ENCODE measurements at places on chromosomes 6 and 20.

DNA sequence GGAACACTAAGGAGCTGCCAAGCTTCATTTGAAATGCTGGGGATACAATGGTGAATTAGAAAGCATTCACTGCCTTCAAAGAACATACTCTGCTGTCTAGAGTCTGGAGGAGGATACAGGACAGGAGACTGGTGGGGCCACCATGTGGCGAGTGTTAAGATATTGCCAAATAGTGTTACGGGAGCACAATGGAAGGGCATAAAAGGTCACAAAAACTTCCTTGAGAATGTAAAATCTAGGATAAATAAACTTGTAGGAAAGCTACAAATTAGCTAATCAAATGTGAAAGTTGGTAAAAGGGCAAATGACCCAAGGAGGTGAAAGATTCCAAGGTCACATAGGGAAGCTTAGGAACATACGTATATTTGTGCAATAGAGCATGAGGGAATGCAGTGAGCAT is 271.7 kb downstream of the RFPL4B start:
- no peak for DNase-seq

GRCh38 chr6:108953681-108954080 is 105.5 kb downstream of the ARMC2 start:
- DNase-seq: no peak

DNA sequence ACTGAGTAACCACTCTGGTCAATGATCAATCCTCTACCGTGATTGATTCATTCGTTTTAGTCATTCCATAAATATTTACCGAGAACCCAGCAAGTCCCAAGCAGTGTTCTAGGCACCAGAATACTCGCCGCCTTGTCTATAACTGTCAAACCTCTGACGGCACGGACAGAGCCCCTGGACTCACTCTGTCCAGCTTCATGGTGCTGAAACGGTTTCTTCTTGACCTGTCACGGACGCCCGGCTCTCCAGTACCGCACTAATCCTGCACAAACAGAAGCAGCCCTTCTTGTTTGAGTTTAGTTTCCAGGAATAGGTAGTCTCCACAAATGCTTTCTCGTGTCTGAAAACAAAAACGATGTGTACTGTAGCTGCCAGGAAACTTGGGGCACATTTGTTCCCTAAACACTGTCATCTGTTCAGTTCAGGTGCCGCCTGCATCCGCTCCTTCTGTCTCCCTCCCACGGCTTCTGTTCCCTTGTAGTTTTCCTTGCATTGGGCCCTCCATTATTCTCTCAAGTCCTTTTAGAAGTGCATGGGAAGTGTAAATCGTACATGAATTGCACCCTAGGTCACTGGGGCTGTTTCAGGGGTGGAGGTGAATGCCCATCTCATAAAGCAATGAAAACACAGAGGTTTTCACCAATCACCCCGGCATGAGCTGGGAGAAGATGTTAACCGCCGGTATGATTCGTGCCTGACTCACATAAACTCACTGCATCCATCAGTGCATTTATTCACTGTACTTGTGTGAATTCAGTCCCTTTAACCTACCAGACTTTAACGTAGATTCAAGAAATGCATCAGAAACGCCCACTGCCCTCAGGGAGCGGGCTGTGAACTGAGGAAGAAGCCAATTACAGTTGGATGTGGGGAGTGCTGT is 209.3 kb upstream of the CDH4 start:
- no peak for DNase-seq

DNA sequence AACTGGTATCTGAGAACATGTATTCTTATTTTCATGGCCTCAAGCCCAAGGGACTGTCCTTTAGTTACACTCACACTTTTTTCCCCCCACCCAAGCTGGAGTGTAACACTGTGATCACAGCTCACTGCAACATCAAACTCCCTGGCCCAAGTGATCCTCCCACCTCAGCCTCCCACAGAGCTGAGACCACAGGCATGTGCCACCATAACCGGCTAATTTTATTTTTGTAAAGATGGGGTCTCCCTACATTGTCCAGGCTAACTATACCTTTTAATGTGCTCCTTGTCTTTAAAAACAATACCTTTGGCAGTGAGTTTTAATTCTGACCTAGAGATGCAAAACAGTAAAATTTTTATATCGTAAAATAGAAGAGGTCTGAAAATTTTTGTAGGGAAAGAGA is 48.2 kb upstream of the FAM83C start:
- DNase-seq: no peak

- DNase-seq: peak; percentile 61
Observed at GRCh38 chr6:137823826-137824555, 43.1 kb upstream of the TNFAIP3 start.

GRCh38 chr6:33886673-33887144 is 82.9 kb upstream of the MLN start:
- no peak for DNase-seq

- DNase-seq: no peak
Observed at GRCh38 chr6:47371139-47371869, 61.6 kb upstream of the TNFRSF21 start.

GRCh38 chr6:15380351-15380750 is 134.5 kb downstream of the JARID2 start:
- DNase-seq: no peak

- no peak for DNase-seq
Observed at GRCh38 chr6:62465206-62465605, 179.2 kb upstream of the KHDRBS2 start.

GRCh38 chr6:108254433-108255410 is 6.1 kb downstream of the SNX3 start:
- no peak for DNase-seq

- DNase-seq: no peak
Observed at GRCh38 chr6:52317841-52318581, 33.5 kb upstream of the MCM3 start.

DNA sequence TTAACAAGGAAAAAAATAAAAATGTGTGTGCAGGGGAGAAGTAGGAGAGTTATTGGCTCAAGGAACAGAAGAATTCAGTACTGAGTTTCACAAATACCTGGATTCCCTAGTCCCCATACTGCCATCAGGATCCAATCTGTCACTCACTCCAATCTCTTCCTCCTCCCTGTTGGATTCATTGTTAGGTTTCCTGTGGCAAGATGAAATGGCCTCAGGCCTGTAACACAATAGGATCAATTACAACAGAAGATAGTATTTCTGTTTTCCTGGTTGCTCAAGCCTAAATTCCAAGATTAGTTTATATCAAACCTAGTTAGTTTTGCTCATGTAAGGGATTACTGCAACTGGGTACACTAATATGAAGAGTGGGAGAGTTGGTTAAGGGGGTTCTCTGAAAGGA is 24.4 kb downstream of the HCRTR2 start:
- no peak for DNase-seq

GRCh38 chr20:19944772-19945459 is 72.2 kb upstream of the NAA20 start:
- DNase-seq: no peak

- DNase-seq: no peak
Observed at GRCh38 chr6:131636880-131637792, at the start of gene ENPP3. TSS of gene ENPP3 (plus strand) at chr6:131637302. CDS start at chr6:131637385, 83 bp downstream.

DNA sequence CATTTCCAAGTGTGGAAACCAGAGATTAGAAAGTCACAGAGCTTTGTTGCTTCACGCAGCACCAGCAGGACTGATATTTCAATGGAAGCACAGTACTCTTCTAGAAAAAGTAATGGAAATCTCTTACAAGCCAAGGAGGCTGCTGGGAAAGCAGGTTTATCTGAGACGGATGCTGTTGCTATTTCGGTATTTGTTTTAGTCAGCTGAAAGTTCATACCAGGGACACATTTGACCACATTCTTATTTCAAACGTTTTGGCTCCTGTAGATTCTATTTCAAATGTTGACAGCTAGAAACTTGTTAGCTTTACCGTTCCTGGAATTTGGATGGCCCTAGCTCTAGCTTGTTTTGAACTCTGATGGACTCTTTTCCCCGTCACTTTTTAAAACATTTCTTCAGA is 3.7 kb upstream of the TMEM242 start:
- no peak for DNase-seq

DNA sequence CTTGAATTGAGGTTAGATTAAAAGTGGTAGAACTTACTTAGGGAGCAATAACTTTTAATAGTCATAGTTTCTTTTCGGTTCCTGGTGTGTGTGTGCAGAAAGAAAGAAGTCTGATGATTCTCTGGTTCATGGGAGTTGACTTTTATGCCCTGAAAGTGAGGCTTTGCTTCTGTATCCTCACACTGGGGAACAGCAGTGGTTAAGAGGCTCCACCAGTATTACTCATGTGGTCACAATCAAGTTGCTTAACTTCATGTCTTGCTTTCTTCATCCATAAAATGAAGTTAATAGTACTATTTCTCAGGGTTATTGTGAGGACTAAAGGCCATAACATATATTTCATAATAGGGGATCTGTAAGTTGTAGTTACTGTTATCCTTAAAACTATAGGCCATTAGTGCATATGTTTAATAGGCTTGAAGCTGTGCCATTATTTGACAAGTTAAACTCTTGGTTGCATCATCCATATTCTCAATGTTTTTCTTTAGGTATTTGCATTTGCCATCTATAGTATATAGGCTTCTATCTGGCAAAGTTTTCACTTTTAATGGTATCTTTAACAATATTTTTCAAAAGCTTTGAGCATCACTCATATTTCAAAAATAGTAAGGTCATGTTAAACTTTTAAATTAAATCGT is 262.4 kb downstream of the PLCB1 start:
- DNase-seq: no peak

- DNase-seq: no peak
Observed at GRCh38 chr20:17525650-17526049, 5.5 kb downstream of the BFSP1 start.

GRCh38 chr20:21251278-21251677 is 51.9 kb upstream of the XRN2 start:
- no peak for DNase-seq

GRCh38 chr6:153031335-153031955 is 28.9 kb upstream of the MTRF1L start:
- no peak for DNase-seq

DNA sequence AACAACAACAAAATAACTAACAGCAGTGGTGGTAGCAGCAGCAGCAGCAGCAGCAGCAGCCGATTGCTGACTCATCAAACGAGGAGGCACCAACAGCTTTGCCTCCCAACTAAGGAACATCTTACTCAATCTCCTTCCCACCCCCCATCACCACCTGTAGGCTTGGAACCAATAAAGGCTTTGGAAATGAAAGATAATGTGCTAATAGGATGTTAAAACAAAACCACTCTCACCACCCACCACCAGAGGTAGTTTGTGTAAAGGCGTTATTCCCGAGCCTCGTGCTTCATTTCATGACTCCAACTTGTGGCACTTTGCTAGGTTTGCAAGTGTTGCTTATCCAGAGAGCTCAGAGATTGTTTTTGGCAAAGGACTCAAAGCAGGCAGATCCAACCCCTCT is 346.5 kb downstream of the CD83 start:
- DNase-seq: no peak

- no peak for DNase-seq
Observed at GRCh38 chr20:42604998-42605956, 584.4 kb downstream of the PTPRT start.

GRCh38 chr6:158481690-158482473 is 78.0 kb upstream of the TMEM181 start:
- DNase-seq: no peak

GRCh38 chr6:169723991-169724493 is 258 bp downstream of the PHF10 start:
- DNase-seq: peak; percentile 52

GRCh38 chr6:90285611-90286381 is 10.8 kb downstream of the BACH2 start:
- DNase-seq: peak; percentile 59

GRCh38 chr6:125814481-125814880 is 23.7 kb downstream of the NCOA7 start:
- DNase-seq: no peak

DNA sequence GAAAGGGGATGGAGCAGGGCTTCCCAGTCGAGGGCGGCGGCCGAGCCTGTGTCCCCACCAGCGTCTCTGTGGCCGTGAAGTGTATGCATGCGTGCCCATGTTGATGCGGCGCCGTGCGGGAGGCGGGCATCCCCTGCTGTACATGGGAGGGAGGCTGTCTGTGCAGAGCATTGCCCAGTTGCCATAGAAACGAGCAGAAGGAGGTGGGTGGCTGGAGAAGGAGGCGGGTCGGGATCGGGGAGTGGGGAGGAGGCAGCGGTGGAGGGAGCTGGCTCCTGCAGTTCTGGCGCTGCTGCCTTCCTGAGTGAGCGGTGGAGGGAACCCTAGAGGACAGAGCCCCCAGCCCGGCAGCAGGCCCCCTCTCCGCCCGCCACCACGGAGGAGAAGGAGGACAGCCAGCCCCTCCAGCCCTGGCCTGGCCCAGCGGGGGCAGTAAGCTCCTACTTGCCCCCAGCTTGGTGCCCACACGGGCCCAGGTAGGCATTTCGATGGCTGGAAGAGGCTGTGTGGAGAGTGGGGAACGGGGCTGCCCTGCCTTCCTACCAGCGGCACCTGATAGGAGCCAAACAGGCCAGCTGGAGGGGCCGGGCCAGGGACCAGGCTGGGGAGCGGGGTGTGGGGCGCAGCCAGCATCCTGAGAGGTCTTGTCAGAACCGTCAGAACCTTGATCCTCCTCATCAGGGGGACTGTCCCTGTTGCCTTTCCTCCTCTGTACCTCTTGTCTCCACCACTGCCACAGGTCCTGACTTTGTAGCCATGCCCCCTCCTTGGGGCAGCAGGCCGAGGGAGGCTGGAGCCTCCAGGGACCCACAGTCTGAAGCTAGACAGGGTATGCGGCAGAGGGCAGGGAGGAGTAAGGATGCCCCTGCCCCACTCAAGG is 41.3 kb downstream of the SPDEF start:
- DNase-seq: no peak

GRCh38 chr6:166105341-166106075 is 62.1 kb downstream of the TBXT start:
- no peak for DNase-seq

- no peak for DNase-seq
Observed at GRCh38 chr6:2863901-2864300, 22.2 kb upstream of the SERPINB1 start.

DNA sequence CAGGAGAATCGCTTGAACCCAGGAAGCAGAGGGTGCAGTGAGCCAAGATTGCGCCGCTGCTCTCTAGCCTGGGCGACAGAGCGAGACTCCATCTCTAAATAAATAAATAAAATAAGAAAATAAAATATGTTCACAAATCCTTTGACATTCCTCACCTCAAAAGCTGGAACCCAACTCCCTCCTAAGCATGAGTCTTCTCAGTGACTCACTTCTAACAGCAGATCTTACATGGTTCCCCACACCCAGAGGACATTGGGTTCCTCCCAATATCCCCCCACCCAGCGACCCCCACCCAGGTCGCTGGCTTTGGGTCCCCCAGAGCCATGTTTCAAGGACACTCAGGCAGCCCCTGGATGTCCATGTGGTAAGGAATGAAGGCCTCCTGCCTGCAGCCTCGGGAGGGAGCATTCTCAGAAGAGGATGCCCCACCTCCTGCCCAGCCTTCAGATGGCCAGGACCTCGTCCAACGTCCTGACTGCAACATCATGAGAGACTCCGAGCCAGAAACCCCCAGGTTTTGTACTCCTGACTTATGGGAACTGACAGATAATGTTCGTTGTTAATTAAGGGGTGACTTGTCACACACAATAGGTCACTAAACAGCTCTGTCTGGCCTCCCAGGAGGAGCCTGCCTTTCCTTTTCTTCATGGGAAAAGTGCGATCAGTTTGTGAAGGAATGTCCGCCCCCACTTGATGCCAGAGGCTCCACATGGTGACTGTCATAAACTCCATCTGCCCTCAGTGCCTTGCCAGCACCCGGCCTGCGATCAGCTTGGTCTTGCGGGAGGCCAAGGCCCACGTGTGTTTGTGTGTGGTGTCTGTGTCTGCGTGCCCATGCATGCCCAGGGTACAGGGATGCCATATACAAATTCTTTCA is 10.1 kb upstream of the GMEB2 start:
- DNase-seq: no peak
